ENCODE measurements at places on chromosomes 1 and 21.
A peak's percentile ranks its signal among the peaks of the same experiment; 100 is the strongest.

GRCh38 chr1:160104486-160104885, 6.1 kb upstream of the IGSF8 start:
- no peak for DNase-seq

GRCh38 chr1:157132111-157132510, 6.1 kb downstream of the ETV3 start:
- no peak for DNase-seq

- no peak for DNase-seq
Observed at GRCh38 chr1:2785631-2786328, 15.7 kb downstream of the TTC34 start.

- DNase-seq: no peak
Observed at GRCh38 chr1:26283871-26284596, 4.1 kb downstream of the SH3BGRL3 start.

DNA sequence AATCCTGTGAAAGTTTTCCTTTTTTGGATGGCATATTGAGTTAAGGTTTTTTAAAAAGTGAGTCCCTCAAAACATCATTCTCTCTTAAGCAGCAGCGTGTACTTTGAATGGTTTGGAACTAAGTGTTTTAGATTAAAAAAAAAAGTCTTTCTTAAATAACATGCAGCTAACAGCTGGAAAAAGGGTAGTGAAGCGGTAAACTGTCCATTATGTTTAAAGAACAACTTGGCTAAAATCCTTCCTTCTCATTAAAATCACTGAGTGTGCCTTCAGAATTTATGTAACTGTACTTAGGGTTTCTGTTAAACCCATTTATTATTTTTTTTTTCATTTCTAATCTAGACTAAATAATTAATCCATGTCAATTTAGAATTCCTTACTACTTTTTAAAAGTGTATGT, 254.2 kb upstream of the ADAMTS5 start:
- DNase-seq: no peak

GRCh38 chr1:192878249-192878648, 69.4 kb downstream of the RGS2 start:
- no peak for DNase-seq

- DNase-seq: peak; percentile 22
Observed at GRCh38 chr1:55071477-55071876, 32.1 kb downstream of the PCSK9 start.

DNA sequence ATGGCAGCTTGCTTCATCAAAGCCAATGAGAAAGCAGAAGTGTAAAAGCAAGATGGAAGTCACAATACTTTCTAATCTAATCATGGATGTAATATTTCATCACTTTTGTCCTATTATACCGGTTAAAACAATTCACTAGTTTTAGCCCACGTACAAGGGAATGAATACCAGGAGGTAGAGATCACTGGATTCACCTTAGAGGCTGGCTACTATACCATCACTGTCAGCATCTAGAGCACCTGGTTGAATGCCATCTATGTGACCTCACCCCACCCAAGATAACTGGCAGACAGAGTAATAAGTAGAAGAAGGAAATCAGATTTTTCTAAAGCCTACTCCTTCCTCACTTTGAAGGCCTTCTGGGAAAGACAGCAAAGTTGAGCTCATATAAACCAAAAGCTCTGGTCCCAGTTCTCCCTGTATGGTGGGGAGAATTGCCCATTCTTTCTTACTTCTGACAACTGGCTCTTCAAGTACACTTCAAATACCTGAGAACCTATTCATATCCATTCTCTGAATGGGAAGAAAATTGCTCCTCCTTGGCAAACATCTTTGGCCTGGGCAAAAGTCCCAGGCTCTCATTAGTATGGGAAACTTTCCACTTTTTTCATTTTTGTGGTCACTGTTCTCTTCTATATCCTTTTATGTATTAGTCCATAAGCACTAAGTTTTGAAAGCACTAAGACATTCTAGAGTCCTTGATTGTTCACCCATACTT, 24.8 kb downstream of the HSD3B1 start:
- no peak for DNase-seq

GRCh38 chr1:50968821-50969610, 1.0 kb upstream of the CDKN2C start:
- DNase-seq: no peak

- no peak for DNase-seq
Observed at GRCh38 chr21:15144026-15144425, 79.2 kb upstream of the NRIP1 start.

GRCh38 chr1:118862755-118863154, 125.4 kb downstream of the TBX15 start:
- DNase-seq: no peak

DNA sequence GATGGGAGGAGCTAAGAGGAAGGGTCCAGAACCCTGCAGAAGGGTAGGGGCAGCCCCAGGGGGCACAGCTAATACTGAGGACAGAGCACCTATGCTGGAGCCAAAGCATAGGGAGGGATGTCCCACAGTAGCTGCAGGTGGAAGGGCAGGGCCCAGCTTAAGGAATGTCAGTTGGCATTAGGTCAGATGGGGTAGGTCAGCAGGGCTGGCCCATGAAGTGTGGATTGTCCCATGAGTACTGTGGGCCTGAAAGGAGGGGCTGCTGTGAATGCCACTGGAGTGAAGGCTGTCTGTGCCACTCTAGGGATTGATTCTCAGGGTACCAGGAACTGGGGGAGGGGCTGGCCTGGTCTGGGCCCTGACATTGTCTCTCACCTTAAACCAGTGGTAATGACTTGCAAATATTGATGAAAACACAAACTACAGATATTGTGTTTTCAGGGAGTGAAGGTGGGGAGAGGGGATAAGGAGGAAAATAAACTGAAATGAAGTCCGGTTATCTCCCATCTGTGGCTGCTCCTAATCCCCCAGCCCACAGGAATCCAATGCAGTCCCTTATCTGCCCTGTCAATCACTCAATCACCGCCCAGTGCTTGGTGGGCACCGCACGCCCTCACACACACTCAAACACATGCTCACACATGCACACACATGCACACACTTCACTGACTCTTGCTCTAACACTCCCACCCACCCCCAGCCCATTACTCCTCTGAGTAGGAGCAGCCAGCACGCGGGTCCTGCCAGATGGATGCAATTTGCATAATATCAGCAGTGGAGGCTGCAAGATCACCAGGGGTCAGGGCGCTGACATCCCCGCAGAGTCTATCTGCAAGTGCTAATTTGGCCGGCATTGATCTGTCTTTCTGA, 27.8 kb downstream of the DMAP1 start:
- no peak for DNase-seq

- DNase-seq: no peak
Observed at GRCh38 chr1:35186239-35186638, 6.7 kb downstream of the SFPQ start.

GRCh38 chr1:230299191-230300006, 126.7 kb downstream of the PGBD5 start:
- no peak for DNase-seq

- no peak for DNase-seq
Observed at GRCh38 chr1:234619071-234619480, 9.1 kb upstream of the IRF2BP2 start.

- peak; percentile 50 for DNase-seq
Observed at GRCh38 chr1:117895482-117896114, 33.8 kb downstream of the GDAP2 start.

DNA sequence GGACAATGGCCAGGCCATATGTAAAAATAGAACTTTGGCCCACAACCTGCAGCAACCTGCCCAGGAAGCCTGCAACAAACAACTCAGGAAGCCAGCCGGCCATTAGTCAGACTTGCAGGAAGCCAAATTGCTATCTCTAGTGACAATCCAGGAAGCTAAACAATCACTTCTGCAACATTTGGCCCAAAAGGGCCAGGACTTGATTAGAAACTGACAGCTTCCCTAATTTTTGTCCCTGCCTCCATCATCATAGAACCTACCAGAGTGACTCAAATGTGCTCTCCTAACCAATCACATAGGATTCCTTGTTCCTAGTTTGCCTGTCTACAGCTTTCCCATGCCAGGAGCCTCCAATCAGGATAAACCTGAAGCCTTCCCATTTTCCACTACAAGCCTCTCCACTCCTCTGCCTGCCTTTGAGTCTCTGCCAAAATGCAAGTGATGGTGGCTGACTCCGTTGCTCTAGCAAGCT, 639.3 kb downstream of the PTPRU start:
- DNase-seq: no peak

GRCh38 chr1:230231774-230232145, 164.7 kb downstream of the GALNT2 start:
- DNase-seq: no peak

DNA sequence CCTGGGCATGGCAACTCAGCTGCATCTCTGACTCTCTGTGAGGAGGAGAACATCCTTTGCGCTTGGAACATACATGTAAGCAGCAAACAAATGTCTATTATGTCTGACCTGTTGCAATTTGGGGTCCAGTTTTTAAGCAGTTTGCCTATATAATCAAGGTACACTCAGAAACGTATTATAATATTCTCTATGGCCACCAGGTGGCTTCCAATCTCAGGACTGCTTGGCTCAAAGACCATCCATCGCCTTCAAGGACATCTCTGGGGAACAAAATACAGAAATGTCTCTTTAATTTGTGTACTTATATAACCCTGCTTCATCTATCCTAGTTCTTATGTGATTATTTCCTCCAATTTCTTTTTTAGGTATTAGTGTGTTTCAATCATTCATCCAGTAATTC, 227.2 kb downstream of the OLFM3 start:
- DNase-seq: no peak

- DNase-seq: no peak
Observed at GRCh38 chr1:94675373-94675772, 133.8 kb upstream of the F3 start.

GRCh38 chr1:179083533-179083932, 1.7 kb downstream of the TOR3A start:
- DNase-seq: no peak

DNA sequence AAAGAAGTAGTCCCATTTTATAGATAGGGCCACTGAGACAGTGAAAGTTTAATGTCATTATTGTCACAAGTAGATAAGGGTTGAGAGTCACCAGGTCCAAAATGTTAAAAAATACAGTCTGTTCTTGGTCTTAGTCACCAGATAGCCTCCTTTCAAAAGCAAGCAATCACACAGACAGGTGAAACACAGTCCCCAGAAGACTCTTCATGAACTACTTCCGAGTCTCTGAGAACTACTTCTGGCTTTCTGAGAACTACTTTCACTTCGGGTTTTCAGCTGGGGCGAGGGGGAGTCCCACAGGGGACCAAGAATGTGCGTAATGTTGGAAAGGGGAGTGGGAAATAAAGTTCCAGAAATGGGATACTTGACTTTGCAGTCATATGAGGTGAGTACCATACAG, 143.2 kb downstream of the HHIPL2 start:
- DNase-seq: no peak

- DNase-seq: no peak
Observed at GRCh38 chr21:44918107-44918470, 2.6 kb downstream of the ITGB2 start.

- DNase-seq: no peak
Observed at GRCh38 chr1:246181241-246181640, 325.8 kb downstream of the SMYD3 start.

GRCh38 chr1:169161496-169162194, 55.2 kb downstream of the ATP1B1 start:
- DNase-seq: no peak

GRCh38 chr1:179785728-179786127, 42.6 kb downstream of the FAM163A start:
- no peak for DNase-seq

GRCh38 chr1:67908250-67908936, 75.1 kb upstream of the GNG12 start:
- peak; percentile 7 for DNase-seq
